ENCODE measurements at places on chromosomes 7 and 10.

DNA sequence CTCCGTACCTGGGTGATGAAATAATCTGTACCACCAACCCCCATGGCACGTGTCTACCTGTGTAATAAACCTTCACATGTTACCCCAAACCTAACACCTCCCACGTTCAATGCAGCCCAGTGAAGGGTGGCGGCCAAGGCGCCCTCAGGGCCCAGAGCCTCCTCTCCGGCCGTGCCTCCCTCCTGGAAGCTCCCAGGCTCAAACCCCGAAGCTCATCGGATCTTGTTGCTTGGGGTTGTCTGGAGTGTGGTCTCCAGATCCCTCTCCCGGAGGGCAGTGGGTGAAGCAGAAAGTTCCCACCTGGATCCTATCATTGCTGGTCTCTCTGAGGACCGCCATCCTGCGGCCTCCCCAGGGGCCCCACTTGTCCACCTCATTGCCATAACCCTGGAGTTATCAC, 9.4 kb upstream of the KNDC1 start:
- no peak for DNase-seq

GRCh38 chr10:25631471-25631870, 302.6 kb upstream of the MYO3A start:
- no peak for DNase-seq

GRCh38 chr7:20107582-20107981, 109.6 kb downstream of the MACC1 start:
- DNase-seq: no peak

DNA sequence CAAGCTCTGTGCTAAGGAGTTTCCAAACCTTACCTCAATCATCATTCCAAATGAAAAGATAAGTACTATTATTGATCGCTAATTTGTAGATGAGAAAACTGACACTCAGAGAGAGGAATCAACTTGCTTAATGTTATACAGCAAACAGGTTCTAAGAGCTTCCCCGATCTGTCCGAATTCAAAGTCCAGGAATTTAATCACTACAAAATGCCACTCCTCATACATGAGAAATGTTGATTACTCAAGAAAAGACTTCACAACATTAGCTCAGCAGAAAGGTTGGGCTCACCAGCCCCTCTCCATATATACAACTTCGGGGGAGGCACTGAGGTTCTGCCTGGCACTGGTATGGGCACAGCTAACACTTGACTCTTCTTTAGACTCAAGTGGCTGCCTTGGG, 80.7 kb downstream of the SLC16A9 start:
- DNase-seq: no peak

DNA sequence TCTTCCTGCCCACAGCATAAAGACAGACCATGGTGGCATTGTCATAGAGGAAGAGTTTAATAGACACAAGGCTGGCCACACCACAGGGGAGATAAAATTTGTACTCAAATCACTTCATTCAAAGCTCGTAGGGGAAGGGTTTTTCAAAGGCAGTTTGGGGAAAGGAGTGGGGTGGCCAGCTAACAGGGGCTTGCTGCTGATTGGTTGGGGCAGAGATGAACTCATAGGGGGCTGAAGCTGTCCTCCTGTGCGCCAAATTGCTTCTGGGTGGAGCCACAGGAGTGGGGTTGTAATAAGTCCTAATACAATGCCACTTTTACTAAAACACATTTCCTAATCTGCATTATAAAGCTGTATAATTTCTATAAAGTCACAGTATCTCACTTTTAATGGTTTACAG, 22.5 kb downstream of the PDZD8 start:
- no peak for DNase-seq
